ENCODE measurements at places on chromosomes 3 and 15. TPM values are rescaled to one million over a fixed set of nuclear protein-coding genes. Genes with fewer than 3 reads are reported as not detected.

- DNase-seq = no peak
These were observed 422.1 kb upstream of the TGFBR2 start for GRCh38 chr3:30184091-30184810.

GRCh38 chr3:30500666-30501399, 105.6 kb upstream of the TGFBR2 start:
- no peak for DNase-seq

The GABRA5 gene
- 15.0 TPM for total RNA-seq

The NR2E3 gene
- total RNA-seq = 0.56 TPM

The TTLL13 gene
- total RNA-seq = not detected

Measured in H1 (cell line).